ENCODE measurements at places on chromosomes 3 and 15. TPM values are rescaled to one million over a fixed set of nuclear protein-coding genes. Genes with fewer than 3 reads are reported as not detected.
A peak's percentile ranks its signal among the peaks of the same experiment; 100 is the strongest.

DNA sequence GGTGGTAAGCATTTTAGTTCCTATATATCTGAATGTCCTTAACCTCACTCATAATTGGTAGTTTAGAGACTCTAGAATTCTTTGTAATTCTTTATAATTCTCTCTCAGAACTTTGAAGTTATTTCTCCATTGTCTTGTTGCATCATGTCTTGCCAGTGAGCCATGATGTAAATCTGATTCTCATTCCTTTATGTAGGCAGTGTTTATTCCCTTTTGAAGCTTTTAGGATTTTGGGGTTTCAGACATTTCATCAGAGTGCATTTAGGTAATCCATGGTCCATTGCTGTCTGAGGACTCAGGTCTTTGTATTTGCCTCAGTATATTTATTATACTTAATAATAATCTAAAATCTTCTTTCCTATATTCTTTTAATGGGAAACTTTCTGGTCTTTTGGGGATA lies 20.6 kb downstream of the CMC1 start:
- no peak overlapping the region for H3K27ac ChIP-seq
- no peaks in the 10 kb centered on the region for H3K27me3 ChIP-seq
- H3K36me3 ChIP-seq: no peaks in the 10 kb centered on the region

DNA sequence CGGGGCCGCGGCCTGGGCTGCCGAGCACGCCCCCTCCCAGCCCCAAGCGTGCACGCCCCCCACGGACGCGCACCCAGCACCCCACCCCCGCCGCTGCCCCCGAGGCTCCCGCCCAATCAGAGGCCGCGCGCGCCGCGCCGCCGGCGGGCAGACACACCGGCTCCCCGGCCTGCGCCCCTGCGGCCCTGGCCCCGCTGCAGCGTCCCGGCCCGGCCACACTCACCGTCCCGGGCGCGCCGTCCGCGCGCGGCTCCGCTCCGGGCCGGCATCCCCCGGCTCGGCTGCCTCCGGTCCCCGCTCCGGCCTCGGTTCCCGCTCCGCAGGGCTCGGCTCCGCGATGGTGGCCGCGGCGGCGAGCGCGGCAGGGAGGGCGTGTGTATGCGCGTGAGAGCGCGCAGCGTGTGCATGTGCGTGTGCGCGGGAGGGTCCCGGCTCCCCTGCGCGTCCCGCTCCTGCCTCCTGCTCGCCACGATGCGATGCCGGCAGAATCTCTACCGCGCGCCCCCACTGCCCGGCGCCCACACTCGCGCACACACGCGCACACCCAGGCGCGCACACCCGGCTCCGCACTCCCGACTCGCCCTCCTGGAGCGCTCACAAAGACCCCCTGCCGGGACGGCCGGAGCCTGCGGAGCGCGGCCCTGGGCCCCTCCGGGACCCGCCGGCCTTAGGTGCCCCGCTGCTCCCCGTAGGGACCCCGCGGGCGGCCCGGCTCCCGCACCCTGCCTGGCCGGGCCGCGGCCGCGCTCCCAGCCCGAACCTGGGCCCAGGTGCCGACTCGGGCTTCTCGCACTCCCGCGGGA lies 186.5 kb upstream of the LINGO1 start:
- peaks cover 54% of the 10 kb centered on the region for H3K27me3 ChIP-seq
- 0 out of 2 replicates have a peak overlapping the region, but pooled peaks have one; percentile 35 for H3K4me3 ChIP-seq
- H3K27ac ChIP-seq: no peak overlapping the region
- no peaks in the 10 kb centered on the region for H3K4me1 ChIP-seq

GRCh38 chr3:73653877-73654276 lies 29.1 kb upstream of the PDZRN3 start:
- no peaks in the 10 kb centered on the region for H3K27me3 ChIP-seq
- H3K36me3 ChIP-seq: no peaks in the 10 kb centered on the region
- DNase-seq: peak; percentile 52

DNA sequence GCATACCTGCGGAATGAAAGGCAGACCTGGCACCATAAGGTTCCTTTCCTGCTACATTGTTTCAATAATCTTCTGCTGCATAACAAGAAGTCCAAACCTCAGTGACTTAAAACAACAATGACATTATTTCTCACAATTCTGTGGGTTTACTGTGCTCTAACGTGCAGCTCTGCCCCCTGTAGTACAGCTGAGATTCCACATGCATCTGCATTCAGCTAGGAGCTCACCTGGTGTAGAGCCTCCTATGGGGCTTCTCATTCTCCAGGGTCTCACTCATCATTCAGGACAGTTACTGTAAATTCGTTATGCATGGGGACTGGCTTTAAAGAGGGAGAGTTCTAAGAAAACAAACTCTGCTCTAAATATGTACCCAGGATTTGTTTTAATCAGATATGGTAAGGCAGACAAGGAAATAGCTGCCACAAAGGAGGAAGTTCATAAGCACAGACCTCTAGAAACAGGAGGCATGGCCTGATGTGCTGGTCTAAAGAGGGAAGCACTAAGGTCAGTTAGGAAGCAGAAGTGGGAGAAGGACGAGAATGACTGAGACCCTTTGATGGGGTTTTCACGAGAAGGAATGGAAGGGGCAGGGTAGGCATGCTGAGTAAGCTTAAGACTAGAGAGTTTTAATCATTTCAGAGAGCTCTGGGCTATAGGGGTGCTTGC lies 347.0 kb downstream of the NEK10 start:
- DNase-seq: no peak
- no peak overlapping the region for H3K4me3 ChIP-seq
- H3K27me3 ChIP-seq: no peaks in the 10 kb centered on the region

DNA sequence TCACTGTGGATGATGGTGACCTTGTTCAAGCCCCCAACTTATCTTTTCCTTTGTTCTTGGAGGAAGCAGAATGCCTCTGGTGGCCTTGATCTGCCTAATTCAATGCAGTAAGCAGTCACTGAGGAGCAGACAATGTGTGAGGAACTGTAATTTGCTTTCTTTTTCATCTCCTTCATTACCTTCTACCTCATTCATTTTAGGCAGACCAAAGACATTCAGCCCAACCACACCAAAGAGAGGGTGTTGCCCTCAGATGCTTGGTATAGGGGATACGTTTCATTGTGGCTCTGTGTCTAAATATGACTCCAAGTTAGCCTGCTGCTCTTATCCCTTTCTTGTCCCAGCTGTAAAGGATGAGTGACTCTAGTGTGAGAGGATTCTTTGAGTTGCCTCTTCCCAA lies 15.3 kb downstream of the EXOSC7 start:
- no peak for DNase-seq
- no peaks in the 10 kb centered on the region for H3K27me3 ChIP-seq
- no peak overlapping the region for H3K27ac ChIP-seq
- H3K4me1 ChIP-seq: peaks cover 37% of the 10 kb centered on the region
- no peaks in the 10 kb centered on the region for H3K36me3 ChIP-seq

DNA sequence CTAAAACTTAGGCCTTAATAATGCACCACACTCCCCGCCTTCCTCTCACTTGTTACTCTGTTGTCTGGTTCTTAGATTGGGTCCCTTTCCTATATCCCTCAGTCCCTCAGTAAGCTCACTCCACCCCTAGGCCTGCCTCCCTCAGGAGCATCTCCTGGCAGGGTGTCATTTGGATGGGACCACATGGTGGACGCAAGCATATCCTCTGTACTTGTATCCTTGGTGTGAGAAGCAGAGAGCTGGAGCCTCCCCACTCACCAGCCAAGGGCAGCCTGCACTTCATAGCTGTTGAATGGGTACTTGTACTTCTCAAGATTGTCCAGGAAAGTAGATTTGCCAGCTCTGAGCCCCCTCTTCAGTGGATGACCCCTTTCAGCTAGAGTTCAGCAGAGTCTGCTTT lies 11.6 kb downstream of the SEC61A1 start:
- peak overlapping the region; percentile 7 for H3K27ac ChIP-seq
- no peak for DNase-seq
- H3K27me3 ChIP-seq: no peaks in the 10 kb centered on the region
- H3K4me3 ChIP-seq: no peak overlapping the region
- peaks cover 90% of the 10 kb centered on the region for H3K36me3 ChIP-seq

GRCh38 chr3:128217702-128218547 lies 64.6 kb downstream of the EEFSEC start:
- H3K27me3 ChIP-seq: no peaks in the 10 kb centered on the region
- H3K4me3 ChIP-seq: no peak overlapping the region
- H3K4me1 ChIP-seq: no peaks in the 10 kb centered on the region
- H3K27ac ChIP-seq: no peak overlapping the region
- H3K36me3 ChIP-seq: no peaks in the 10 kb centered on the region
- no peak for DNase-seq

GRCh38 chr3:195616681-195617080 lies 32.9 kb upstream of the APOD start:
- no peaks in the 10 kb centered on the region for H3K4me1 ChIP-seq
- H3K27me3 ChIP-seq: no peaks in the 10 kb centered on the region
- no peak overlapping the region for H3K4me3 ChIP-seq
- no peak overlapping the region for H3K27ac ChIP-seq

Gene SLCO2A1
- 0.22 TPM for total RNA-seq
